Stimulated activated CD8-positive, alpha-beta memory T cell treated with anti-CD3 and anti-CD28 coated beads, Interleukin-7, amount 100 ng/mL, for 1 hour (primary cell): ENCODE measurements at places on chromosomes 2 and 18.

DNA sequence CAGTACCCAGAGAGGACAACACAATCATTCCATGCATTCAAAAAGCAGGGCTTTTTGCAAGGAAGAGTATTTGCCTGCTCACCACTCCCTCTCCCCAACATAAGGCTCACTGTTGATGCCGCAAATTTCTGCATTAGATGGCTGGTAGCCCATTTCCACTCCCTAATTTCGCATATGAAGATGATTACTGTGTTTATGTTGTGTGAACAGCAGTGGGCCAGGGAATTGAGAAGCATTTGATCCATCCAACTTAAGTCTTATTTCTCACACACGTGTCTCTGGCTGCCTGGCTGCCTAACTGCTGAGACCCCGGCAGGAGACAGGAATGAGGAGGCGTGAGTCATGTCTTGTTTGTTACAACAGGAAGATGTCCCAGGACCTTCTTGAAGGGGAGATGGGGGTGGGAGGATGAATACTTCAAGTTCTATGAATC lies 294.1 kb downstream of the ALK start:
- no peak for DNase-seq

DNA sequence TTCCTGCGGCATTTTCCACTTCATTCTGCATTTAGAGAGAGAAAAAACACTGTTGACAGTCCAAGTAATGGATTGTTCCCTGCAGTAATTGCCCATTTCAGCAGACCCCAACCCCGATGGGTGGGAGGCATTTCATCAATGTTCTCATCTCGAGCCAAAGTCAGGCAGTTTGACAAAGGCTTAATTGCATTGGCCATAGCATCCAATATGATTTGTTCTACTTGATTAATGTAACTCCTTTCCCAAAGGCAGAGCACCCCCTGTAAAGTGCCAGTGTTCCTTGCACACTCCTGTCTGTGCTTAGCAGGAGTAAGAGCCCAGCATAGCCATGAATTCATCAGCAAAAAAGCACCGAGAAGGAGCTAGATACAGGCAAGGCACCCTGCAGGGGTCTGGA lies 174.4 kb downstream of the SEPTIN10 start:
- no peak for DNase-seq

GRCh38 chr18:64032312-64032711 lies 62.4 kb downstream of the SERPINB8 start:
- DNase-seq, result no peak

- DNase-seq, result no peak
Observed at GRCh38 chr2:238523158-238524110, 96.7 kb downstream of the ASB1 start.

GRCh38 chr2:230455005-230455684 lies 39.1 kb downstream of the SP100 start:
- no peak for DNase-seq

DNA sequence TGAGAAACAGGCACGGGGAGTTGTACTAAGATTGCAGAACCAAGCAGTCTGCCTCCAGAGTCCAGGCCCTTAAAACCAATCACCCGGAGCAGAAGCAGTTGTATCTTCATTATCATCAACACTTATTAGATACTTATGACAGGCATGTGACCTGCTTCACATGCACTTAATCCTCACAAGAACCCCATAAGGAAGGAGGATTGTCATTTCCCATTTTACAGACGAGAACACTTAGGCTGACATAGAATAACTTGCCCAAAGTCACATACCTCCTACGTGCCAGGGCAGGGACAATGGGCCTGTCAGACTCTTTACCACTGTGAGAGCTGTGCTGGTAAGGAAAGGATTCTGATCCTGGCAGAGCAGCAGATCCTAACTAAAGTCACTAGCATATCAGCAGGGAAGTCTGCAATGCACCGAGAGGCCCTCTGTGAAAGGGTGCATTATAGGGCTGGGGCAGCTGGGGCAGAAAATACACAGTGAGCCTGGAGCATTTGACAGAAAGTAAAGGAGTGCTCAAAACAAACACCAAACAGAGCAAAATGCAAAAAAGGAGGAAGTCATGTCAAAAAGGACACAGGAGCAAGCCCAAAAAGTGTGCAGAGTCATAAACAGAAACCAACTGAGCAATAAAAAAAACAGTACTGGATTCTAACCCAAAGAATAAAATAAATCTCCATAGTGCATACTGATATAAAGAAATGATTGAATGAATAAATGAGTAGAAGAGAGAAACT lies 55.9 kb upstream of the SP3 start:
- no peak for DNase-seq

GRCh38 chr2:856041-856440 lies 94.6 kb upstream of the SNTG2 start:
- DNase-seq, result no peak

GRCh38 chr2:227188292-227188691 lies 23.9 kb downstream of the COL4A3 start:
- no peak for DNase-seq

- no peak for DNase-seq
Observed at GRCh38 chr18:62569081-62569655, 46.3 kb downstream of the ZCCHC2 start.

GRCh38 chr2:149410701-149411484 lies 80.5 kb downstream of the LYPD6 start:
- no peak for DNase-seq

DNA sequence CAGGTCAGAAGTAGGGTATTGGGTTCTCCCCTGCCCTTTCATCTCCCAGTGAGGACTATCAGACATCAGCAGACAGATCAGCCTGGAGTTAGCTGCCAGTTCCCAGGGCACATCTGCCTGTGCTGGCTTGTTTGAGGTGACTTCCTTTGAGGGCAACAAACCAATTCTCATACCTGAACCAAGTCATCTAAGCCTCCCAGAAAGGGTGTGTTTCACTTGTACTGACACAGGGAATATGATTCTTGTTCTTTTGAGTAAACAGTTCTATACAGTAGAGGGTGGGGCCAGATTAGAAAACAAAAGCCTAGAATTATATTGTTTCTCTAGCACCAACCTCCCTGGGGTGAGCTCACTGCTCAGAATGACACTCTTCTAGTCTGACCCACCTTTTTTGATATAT lies 591.9 kb downstream of the SLC4A3 start:
- DNase-seq, result no peak

DNA sequence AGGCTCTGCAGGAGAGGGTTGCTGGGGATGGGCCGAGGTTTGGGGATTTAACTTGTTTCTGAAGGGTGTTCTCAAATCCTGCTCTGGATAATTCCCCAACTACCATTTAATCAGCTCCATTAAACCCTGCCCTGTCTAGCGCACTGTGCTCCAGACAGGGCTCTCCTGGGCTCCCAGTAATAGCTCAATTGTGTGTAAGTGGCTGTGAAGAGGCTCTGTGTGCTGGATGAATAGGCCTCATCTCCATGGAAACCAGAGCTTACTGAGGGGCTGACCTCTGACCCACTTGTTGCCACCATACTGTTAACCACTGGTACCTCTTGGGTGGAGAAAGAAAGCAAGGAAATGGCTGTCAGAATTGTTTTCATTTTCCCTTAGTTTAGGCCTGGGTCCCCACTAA lies 92.9 kb downstream of the TGOLN2 start:
- DNase-seq, result no peak

DNA sequence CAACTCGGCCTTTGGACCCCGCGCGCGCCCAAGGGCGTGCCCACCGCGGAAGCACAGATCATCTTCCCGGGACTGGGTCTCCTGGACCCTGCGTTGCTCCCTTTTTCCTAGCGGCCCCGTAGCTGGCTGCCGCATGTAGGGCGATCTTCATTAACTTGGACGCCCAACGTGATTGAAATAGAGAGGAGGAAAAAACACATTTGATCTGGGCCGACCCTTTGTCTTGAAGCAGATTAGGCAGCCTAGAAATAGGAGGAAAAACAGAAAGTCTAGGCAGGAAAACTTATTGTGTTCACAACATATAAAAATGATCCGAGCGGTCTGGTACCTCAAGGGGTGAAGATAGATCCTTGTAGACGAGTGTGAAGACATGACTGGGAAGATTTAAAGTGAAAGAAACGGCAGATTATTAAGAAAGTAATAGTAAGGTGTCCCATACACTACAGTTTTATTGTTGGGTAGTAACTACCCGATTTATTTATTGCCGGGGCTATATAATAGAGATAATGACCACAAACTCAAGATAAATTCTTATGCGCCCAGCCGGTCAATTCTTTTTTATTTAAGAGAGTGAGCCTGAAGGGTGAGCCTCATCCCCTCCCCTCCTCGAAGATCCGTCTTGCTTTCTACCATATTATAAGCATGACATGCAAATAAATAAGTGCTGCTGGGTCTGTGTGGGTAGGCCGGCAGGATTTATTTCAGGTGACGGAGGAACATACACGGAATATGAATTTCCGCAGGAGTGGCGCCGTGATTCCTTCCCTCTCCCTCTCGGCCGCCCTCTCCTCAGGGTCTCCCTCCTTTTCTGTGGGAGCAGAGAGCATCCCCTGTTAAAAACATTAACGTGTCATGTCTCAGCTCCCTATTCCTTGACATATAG lies 147.4 kb downstream of the MEIS1 start:
- no peak for DNase-seq

- DNase-seq, result no peak
Observed at GRCh38 chr18:11251229-11251890, 102.0 kb upstream of the PIEZO2 start.
